ENCODE measurements at places on chromosomes 1 and 21. TPM values are rescaled to one million over a fixed set of nuclear protein-coding genes. Genes with fewer than 3 reads are reported as not detected.
A peak's percentile ranks its signal among the peaks of the same experiment; 100 is the strongest.

DNA sequence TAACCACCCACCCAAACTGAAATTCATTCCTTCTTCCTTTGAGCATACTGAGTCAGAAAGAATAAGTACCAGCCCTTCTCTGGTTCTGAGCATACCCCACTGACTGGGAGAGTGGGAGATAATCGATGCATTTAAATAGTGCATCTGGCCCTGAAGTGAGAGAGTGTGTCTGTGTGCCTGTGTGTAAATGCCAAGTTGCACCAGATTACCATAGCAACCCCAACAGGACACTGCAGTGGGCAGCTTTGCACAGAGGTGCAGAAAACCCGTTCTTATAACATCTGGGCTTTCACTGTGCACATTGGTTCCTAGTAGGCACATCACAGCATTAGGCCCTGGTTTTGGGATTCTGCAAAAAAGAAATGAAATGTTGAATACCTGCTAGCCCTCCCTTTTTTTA is 2.3 kb downstream of the ASTN1 start:
- no peak for DNase-seq

DNA sequence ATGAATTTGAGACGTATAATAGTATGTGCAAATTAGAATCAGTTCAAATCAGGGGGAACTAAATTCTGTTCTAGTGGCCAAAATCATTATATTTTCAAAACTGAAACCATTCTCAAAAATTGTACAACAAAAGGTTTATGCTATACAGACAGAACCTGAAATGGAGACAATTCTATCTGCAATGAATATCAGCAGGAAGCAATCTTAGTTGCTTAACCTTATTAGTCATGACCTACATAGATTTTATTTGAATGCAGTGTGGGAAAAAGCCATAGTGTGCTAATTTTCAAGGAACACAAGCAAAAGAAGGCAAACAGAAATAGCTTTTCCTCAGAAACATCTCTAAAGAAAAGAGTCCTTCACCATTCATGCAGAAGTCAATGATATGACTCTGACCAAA is 6.5 kb downstream of the AK5 start:
- DNase-seq: no peak

DNA sequence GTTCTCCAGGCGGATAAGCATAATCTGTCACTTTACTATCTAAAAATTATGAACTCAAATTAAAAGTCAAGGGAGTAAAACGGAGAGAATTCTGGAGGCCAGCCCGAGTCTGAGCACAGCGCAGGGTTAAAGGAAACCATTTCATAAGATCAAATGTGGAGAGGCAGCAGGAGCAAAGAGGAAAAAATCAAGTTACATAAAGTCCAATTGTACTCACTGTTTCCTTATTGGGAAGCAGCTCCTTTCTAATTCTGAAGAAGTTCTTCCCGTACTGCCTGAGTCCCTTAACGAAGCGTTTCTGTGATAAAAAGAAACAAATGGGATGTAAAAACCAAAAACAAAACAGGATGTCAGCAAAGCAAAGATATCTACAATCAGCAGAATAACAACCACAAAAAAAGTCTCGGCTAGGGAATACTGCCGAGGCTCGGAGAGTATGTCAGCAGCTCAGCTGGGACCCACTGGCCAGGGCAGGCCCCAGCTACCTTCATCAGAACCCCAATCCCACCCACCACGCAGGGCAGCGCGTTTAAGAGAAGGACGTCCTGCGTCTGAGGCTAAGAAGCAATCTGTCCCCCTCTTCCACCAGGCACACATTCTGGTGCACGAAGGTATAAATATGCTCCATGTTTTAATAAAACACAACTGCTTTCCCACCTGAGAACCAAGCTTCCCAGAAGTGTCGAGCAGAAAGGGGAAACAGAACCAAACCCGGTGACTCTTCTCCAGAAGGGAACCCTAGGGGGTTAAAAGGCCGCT is 104.8 kb downstream of the SLC45A1 start:
- peak; percentile 50 for DNase-seq

- no peak for DNase-seq
Observed at GRCh38 chr1:90726986-90727480, 9.9 kb upstream of the BARHL2 start.

- DNase-seq: peak; percentile 46
Observed at GRCh38 chr1:44553127-44553758, 121.0 kb downstream of the TMEM53 start.

GRCh38 chr21:39696618-39697017 is 48.4 kb upstream of the IGSF5 start:
- DNase-seq: peak; percentile 64

DNA sequence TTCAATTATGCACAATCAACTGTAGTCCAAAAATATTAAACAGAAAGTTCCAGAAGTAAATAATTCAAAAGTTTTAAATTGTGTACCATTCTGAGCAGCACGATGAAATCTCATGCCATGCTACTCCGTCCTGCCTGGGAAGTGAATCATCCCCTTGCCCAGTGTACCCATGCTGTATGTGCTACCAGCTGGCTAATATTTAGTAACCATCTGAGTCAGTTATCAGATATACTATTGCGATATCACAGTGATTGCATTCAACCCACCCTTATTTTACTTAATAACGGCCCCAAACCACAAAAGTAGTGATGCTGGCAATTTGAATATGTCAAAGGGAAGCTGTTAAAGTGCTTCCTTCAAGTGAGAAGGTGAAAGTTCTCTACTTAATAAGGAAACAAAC is 56.2 kb downstream of the EVI5 start:
- DNase-seq: no peak

DNA sequence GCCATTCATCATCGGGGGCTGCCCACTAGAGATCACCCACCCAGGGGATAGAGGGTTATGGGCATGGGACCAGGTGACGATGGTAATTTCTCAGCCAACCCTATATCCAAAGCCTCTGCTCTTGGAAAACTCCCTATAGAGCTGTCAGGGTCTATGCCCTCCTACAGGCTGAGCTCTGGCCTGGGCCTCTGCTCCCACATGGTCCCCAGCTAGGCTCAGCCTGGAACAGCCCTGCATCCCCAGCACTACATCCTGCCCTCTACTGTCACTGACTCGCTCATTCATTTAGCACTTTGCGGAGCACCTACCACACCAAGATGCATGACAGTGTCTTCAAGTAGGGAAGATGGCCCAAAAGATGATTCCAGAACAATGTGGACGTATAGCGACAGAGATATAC is 45.0 kb upstream of the EPS8L3 start:
- DNase-seq: no peak

DNA sequence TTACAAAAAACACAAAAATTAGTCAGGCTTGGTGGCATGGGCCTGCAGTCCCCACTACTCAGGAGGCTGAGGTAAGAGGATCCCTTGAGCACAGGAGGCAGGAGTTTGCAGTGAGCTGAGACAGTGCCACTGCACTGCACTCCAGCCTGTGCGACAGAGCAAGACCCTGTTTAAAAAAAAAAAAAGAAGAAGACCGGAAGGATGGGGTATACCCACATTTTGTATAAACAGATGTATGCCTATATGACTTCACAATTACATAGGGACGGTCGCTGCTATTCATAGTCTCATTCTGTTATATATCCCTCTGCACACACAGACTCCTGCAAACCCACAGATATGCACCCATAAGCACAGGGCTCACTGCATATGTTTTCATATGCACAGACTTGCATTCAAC is 12.7 kb downstream of the LCK start:
- no peak for DNase-seq

- no peak for DNase-seq
Observed at GRCh38 chr1:19398309-19398760, 86.2 kb downstream of the SLC66A1 start.

- DNase-seq: no peak
Observed at GRCh38 chr1:221469476-221469875, 272.4 kb downstream of the DUSP10 start.

DNA sequence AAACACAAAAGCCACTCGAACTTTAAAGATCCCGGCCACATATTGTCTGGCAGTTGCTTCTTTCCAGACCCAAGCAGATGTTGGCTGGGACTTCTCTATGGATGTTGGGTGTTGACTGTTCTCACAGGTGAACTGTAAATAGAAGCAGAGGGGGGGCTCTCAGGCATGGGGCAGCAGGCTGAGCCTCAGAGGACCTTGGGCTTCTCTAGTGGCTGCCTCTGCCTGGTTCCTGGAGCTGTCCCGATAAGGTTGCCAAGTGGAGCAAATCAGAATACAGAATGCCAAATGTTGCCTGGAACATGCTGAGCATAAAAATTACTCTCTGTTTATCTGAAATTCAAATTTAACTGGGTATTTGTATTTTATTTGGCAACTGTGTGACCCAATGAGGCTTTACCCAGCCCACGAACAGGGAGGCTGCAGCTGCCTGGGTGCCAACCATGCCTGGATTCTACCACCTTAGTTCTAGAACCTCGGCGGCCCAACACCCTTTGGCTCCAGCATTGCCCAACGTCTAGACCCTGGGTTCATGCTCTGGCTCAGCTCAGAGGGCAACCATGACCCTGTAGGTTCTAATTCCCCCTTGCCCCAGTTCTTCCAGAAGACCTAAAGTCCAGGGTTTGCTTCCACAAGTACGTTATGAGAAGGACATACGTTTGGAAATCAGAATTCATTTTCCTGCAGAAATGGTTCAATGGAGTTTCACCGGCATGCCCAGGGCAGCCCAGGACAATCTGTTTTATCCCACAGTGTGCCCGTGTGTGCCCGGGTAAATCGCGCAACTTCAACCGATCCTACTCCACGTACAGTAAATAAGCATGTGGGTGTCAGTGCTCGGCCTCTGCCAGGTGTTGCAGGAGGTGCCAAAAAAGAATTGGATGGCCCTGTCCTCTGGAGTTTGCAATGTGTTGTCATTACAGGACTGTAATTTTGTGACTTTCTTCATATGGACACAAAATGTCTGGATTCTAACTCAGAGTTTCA is 5.4 kb upstream of the SLC45A1 start:
- DNase-seq: no peak

- no peak for DNase-seq
Observed at GRCh38 chr21:14736672-14737071, 190.6 kb upstream of the SAMSN1 start.

DNA sequence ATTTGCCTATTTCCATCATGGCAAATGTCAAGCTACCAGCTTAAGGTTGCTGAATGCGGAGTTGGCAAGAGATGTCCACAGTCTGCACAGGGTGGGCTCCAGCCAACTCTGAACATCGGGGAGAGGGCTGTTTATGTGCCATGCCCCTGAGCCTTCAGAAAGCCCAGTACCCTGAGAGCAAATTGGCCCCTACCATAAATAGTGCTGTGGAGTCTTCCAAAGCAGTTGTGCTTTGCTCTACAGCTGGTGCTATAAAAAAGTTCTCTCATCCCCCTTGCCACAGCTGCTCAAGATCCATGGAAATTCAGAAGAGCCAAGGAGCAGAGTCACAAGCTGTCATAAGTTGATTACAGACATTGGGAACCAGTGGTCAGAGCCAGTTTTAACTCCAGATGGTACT is 85.6 kb upstream of the CLDN14 start:
- no peak for DNase-seq

- peak; percentile 60 for DNase-seq
Observed at GRCh38 chr1:155093911-155094621, 15.4 kb downstream of the EFNA3 start.

DNA sequence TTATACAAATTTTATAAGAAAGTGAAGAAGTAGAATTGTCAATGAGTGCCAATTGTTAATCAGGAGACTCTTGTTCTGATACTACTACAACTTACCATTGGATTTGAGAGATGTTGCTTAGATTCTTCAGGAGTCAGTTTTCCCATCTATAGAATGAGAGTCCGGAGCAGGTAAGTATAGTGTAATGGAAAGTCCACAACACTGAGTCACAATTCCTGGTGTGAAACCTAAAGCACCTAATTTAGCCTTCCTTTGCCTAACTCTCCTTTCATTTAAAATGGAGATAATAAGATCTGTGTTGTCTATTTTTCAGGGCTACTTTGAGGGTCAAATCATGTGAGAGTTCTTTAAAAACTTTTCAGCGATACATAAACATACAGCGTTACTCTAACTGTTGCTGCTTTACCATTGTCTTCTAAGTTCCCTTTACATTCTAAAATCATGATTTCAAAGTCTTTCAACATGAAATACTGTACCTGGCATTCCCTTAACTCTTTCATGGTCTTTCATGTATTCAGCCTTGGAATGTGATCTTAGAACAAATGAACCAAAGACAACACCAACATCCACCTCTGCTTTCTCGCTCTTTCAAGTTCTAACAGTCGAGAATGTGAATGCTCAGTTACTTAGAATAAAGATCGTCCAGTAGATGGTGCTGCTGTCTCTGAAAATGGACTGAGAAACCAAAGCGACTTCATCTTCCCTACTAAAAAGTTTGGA is 90.9 kb downstream of the SLC30A10 start:
- peak; percentile 71 for DNase-seq

DNA sequence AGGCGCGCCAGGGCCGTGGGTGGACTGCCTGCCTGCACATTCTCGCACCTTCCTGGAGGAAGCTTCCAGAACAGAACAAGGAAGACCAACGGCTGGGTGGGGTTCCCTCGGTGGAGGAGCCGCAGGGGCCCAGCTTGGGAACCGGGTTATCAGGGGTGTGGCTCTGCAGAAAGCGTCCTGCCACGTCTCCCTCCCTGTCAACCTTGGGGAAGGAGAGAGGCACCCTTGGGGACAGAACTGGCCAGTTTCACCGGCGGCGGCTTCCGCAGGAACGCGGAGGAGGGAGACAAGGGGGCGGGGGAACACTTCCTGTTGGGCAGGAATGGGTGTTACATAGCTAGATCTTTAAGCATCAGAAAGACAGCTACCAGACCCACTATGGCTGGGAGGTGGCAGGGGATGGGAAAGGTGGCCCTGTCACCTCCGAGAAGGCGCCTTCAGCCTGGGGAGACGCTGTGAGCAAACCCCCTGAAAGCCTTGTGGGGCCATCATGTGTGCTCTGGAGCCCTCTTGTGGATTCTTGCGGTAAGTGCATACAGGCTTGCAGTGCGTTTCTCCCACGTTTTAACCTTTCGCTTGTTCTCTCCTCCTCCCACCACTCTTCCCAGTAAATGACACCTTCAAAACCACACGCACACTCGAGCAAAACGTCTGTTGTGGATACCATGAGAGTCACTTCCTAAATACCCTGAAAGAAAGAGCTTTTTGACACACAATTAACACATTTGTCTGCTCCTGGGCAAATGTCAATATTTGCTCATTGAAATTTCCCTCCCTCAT is 3.8 kb upstream of the PLEKHA6 start:
- DNase-seq: peak; percentile 93

GRCh38 chr21:32779983-32780382 is 8.4 kb upstream of the PAXBP1 start:
- no peak for DNase-seq

LCE1A gene
- not detected for polyA plus RNA-seq

MMEL1 gene
- polyA plus RNA-seq: 7.6 TPM

CAPN8 gene
- polyA plus RNA-seq: 13.6 TPM

GBP2 gene
- 90.8 TPM for polyA plus RNA-seq

SYT14 gene
- not detected for polyA plus RNA-seq

MARK1 gene
- 2.1 TPM for polyA plus RNA-seq

ATP1A4 gene
- polyA plus RNA-seq: not detected

ATXN7L2 gene
- polyA plus RNA-seq: 7.0 TPM

NUDT4B gene
- 3.1 TPM for polyA plus RNA-seq

SPATA17 gene
- 0.10 TPM for polyA plus RNA-seq

BRINP3 gene
- polyA plus RNA-seq: 2.7 TPM

S100A8 gene
- 208 TPM for polyA plus RNA-seq

REN gene
- polyA plus RNA-seq: not detected

Data from small intestine (tissue), 16 donors.